CD8-positive, alpha-beta T cell (primary cell): ENCODE measurements at places on chromosomes 1 and 21. TPM values are rescaled to one million over a fixed set of nuclear protein-coding genes. Genes with fewer than 3 reads are reported as not detected.

Gene DESI2
- 14.5 TPM for total RNA-seq

Gene PLEKHA6
- 0.14 TPM for total RNA-seq

Gene MYBPHL
- not detected for total RNA-seq

Gene FCGR2B
- not detected for total RNA-seq

Gene PLD5
- total RNA-seq, result not detected

Gene S100A9
- 5.0 TPM for total RNA-seq
